Left kidney (tissue), 8 donors: ENCODE measurements at places on chromosomes 3 and 15.

DNA sequence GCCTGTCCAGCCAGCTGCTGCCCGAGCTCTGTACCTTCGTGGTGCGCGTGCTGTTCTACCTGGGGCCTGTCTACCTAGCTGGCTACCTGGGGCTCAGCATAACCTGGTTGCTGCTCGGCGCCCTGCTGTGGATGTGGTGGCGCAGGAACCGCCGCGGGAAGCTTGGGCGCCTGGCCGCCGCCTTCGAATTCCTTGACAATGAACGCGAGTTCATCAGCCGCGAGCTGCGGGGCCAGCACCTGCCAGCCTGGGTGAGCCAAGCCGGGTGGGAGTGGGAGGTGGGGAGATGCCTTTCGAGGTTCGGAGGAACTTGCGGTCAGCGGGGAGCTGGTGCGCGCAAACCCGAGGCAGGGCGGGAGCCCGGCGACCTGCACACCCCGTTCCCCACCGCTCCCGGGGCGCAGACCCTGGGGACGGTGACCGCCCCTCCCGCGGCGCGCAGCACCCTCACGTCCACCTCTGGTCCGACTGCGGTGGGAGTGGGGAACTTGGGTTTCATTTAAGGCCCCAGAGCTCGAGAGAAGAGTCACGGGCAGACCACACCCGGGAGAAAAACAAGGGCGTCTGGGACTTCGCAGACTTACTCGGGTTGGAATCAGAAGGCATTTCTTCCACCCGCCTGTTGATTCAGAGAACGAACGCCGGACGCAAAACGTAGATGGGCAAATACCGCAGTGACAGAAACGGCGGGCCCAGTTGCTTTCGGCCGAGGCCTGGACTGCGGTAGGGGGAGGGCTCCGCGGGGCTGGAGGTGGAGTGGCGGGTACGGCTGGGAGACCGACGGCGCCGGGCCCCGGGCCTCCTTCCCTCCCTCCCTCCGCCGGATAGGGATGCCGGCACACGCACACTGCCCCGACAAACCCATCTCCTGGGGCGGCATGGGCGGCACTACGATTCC is 708 bp downstream of the ESYT3 start:
- no peak for DNase-seq

GRCh38 chr15:70096215-70097062 is 1.3 kb downstream of the TLE3 start:
- no peak for DNase-seq

GRCh38 chr15:54547491-54547890 is 569.2 kb downstream of the UNC13C start:
- no peak for DNase-seq

DNA sequence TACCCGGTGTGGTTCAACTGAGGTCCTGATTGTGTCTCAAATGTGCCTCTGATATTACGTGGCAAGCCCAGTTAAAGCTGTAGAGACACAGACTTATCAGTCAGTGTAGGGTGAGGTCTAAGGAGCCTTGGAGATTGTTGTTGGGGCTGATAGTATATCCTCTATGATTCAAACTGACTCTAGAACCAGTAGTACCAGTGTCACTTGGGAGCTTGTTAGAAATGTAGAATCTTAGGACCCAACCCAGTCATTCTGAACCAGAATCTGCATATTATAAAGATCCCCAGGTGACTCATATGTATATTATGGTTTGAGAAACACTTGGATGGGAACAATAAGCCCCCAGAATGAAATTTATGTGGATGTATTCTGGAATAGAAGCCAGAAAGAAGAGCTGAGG is 83.5 kb downstream of the PIK3R4 start:
- no peak for DNase-seq

DNA sequence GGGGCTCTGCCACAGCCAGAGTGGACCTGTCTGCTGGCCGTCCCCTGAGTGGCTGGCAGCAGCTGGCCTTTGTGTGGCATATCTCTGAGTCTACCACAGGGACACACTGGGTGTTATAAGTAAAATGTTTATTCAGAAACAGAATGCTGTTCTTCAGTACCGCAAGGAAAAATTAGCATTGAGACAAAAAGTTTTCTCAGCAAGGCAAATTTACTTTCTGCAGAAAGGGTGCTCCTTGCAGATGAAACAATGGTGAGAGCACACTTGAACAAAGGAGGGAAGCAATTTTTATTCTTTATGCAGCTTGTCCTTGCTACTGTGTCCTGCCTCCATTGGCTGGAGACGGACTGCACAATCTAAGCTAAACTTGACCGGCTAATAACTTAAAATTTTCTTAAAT is 4.0 kb downstream of the TMEM89 start:
- DNase-seq: no peak

DNA sequence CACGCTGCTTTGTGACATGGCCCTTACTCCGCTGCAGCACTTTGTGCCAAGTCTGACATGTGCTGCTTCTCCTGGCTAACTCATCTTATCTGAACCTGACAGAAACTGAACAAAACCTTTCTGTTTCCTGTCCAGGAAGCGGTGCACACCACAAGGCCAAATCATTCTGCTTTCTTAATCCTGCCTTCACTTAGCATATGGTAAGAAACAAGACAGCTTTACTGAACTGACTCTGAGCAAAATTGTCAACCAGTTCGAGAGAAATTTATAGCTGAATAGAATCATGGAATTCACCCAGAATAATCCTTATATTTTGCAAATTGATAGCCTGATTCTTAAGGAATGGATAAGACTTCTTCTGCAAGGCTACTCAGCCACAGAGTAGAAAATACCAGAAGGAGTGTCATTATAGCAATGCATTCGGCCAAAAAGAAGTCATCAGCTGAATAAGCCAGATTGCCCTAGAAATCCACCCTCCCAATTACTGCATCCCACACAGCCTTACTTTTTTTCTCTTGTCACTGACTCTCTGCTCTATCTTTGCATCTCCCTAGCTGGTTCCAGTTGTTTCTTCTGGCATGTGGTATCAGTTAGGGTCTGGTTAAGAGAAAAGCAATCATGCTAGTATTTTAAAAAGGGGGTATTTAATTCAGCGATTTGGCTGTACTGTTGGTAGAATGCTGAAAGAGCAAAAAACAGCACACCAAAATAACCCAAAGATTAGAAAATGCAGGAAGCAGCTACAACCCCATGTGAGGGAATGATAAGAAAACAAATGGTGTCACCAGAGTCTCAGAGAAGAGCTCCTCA is 41.6 kb upstream of the STRIT1 start:
- DNase-seq: no peak

- no peak for DNase-seq
Observed at GRCh38 chr3:36891701-36892160, 53.1 kb downstream of the TRANK1 start.

- DNase-seq: no peak
Observed at GRCh38 chr3:136817448-136817847, 1.5 kb upstream of the SLC35G2 start.

DNA sequence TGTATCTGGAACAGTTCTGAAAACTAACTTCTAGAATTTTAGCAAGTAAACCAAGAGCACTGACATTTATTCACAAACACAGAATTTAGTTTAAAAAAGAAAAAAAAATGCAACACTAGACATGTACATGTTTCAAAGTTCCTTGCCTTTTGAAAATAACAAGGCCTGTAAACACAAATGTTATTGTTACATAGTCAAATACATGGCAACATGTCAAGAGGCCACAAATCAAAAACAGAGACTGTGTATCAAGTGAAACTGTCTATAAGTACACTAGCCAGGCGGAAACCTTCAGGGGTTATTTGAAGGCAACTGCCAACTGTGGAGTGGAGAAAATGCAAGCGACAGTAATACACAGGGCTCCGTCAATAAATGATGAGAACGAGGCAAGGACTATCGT is 547.6 kb downstream of the FOXP1 start:
- DNase-seq: no peak

DNA sequence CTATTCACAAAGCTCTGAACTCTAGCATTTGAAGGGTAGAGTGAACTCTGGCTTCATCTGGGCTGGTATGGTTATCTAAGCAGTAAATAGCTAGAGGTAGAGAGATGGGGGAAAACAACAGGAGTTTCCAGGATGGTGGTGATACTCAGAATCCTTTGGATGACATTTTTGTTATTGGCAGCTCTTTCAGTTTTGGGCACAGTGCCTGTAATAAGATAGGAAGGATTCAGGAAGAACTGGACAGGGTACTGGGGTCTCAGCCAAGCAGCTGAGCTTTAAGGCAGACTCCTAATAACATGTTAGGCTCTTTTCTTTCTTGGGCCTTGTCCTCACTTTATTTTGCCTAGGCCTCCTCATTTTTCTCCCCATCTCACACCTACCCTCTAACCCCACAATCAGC is 338.5 kb downstream of the CADM2 start:
- no peak for DNase-seq

DNA sequence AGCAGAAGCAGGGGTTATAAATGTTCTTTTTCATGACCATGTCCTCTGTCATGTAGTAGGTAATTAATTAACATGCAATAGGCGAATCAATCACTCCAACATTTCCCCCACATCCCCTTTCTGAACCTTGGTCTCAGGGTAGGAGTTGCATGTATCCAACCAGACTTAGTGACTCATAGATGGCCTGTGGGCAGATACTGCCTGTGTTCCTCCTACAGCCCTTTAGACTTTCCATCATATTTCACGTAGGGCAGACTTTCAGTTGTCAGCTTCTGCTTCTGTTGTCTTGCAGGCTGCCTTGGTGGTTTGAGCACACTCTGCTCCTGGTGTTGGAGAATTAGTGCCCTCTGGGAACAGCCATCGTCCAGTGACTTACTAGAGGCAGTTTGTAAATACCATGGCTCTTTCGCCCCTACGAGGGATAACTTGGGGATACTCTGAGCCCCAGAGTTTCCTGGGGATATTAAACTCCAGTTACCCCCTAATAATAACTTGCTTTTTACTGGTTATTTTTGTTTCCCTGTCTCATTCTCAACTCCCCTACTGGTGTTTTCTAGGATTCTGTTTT is 244.4 kb downstream of the EDEM1 start:
- DNase-seq: no peak

DNA sequence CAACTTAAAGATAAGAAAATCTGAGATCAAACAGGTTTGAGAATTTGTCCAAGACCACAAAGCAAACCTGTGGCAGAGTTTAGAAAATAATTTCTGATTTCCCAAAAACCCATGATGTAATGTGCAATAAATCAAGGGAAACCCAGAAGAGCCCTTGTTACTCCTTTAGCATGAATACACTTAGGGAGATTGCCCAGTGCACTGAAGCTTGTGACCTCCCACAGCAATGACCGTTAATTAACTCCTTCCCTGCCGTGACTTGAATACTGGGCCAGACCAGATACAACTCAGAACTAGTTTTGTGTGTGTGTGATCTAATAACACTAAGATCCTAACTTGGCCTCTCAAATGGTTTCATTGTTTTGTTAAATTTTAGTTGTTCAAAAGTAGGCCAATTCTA is 2.5 kb downstream of the PRKAR2A start:
- DNase-seq: no peak

DNA sequence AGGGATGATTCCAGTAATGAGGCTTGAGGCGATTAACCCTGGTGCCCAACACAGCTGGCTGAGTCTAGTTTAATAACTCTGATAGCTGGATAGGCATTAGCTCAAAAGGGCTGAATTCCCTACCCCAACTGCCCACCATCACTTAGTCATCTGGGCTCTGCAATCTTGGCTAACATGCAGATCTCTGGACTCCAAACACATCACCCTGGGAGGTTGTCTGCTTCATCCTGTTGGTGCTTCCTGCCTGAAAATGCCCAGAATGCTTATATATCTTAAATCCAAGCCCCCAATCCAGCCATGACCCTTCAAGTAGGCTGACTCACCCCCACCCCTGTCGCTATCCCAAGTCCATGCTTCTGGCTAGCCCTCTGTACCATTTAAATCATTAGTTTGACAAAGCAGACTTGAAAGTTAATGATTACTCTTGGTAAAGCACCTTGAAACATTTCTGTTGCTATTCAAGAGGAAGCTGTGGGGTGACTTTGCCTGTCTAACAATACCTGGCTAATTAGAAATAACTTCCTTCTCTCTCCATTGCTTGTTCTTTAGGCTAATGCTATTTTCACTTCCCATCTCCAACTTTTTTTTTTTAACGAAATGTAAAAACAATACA is 107.0 kb upstream of the RORA start:
- DNase-seq: peak; percentile 18

DNA sequence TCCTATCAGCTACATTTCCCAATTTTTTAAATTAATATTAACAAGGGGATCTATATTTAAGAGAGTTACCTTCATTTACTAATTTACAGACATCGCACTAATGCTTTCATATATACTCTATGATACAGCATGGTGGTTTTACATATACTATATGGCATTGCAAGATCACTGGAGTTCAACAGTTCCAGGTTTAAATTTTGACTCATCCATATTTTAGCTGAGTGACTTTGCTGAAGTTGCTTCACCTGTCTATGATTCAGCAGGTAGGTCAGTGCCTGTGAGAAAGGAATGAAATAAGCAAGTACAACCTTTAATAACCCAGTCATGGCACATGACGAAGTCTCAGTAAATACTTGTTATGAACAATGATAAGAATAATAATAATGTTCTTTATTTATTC is 211.1 kb downstream of the P3H2 start:
- no peak for DNase-seq

DNA sequence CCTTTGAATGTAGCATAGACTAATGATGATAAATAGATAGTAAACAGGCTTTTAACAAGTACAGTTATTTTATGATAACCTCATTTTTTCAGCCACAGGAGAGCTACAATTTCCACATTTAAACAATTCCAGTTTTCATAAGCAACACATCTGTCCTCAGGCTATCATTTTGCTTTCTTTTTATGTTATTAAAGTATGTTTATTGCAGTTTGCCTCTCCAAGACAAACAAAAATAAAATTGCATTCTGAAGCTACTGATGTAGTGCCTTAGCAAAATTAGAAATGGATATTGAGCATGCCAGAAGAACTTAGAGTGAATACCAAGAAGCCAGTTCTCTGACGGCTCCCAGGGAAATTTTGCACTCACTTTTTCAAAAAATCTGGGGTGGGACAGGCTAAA is 140.6 kb upstream of the ABHD17C start:
- DNase-seq: no peak

DNA sequence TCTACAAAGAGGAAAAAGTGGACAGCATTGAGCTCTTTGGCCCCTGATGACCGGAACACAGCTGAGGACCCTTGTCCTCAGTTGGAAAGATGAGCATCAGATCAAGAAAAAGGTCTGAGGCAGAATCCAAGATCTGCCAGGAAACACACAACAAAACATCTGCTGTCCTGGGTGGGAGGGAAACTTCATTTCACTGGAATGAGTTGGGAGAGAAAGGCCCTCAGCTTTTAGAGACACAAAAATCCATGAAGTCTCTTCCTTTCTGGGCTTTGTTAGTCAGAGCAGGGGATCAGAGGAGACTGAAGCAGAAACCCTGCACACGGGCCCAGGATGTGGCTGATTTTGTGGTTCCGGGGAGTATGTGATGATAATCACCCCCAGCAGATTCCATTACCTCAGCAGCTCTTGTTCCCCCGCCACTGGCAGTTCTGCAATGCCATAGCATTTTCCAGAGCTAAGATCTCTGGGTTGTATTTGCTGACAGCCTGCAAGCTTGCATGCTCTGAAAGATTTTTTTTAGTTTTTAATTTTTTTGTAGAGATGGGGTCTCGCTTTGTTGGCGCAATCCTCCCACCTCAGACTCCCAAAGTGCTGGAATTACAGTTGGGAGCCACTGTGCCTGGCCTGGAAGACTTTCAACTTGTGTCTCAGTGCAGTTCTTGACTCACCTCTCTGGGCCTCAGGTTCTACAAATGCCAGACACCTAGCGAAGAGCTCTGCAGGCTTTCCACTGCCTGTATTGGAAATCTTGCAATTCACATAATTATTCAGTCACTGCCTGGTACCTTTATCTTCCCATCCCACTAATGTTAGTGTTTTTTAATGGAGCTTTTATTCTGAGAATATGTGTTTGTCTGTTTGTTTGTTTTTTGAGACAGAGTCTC is 5.8 kb upstream of the TATDN2 start:
- no peak for DNase-seq

- DNase-seq: no peak
Observed at GRCh38 chr15:41494922-41495735, 1.5 kb downstream of the ITPKA start.
